ENCODE measurements at places on chromosomes 6 and 20. TPM values are rescaled to one million over a fixed set of nuclear protein-coding genes. Genes with fewer than 3 reads are reported as not detected.

Gene LINC00237
- not detected for total RNA-seq

- H3K27me3 ChIP-seq, result no peaks in the 10 kb centered on the region
- H3K4me1 ChIP-seq, result no peaks in the 10 kb centered on the region
- H3K36me3 ChIP-seq, result no peaks in the 10 kb centered on the region
- DNase-seq, result no peak
- H3K4me3 ChIP-seq, result no peak overlapping the region
- no peak overlapping the region for H3K27ac ChIP-seq
Observed at GRCh38 chr20:30816182-30816645, 441.2 kb upstream of the DEFB115 start.

GRCh38 chr6:30555816-30556065 lies 548 bp downstream of the GNL1 start:
- peaks cover 7% of the 10 kb centered on the region for H3K4me1 ChIP-seq
- peak overlapping the region; percentile 66 for H3K4me3 ChIP-seq
- H3K36me3 ChIP-seq, result no peaks in the 10 kb centered on the region
- no peaks in the 10 kb centered on the region for H3K27me3 ChIP-seq
- peak overlapping the region; percentile 98 for H3K27ac ChIP-seq
- no peak for DNase-seq

- H3K36me3 ChIP-seq, result no peaks in the 10 kb centered on the region
- DNase-seq, result no peak
- H3K4me3 ChIP-seq, result no peak overlapping the region
- H3K27me3 ChIP-seq, result no peaks in the 10 kb centered on the region
Observed at GRCh38 chr6:12265791-12266190, 24.4 kb upstream of the EDN1 start.

DNA sequence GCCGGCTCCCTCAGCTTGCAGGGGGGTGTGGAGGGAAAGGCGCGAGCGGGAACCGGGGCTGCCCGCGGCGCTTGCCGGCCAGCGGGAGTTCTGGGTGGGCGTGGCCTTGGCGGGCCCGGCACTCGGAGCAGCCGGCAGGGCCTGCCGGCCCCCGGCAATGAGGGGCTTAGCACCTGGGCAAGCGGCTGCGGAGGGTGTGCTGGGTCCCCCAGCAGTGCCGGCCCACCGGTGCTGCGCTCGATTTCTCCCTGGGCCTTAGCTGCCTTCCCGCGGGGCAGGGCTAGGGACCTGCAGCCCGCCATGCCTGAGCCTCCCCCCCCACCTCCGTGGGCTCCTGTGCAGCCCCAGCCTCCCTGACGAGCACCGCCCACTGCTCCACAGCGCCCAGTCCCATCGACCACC lies 514.5 kb upstream of the GJE1 start:
- no peak for DNase-seq
- H3K27me3 ChIP-seq, result no peaks in the 10 kb centered on the region
- H3K27ac ChIP-seq, result no peak overlapping the region
- H3K4me3 ChIP-seq, result no peak overlapping the region
- no peaks in the 10 kb centered on the region for H3K4me1 ChIP-seq

- H3K27me3 ChIP-seq, result no peaks in the 10 kb centered on the region
- H3K36me3 ChIP-seq, result no peaks in the 10 kb centered on the region
- H3K4me3 ChIP-seq, result no peak overlapping the region
- no peak for DNase-seq
- peaks cover 14% of the 10 kb centered on the region for H3K4me1 ChIP-seq
- H3K27ac ChIP-seq, result peak overlapping the region; percentile 70
Observed at GRCh38 chr6:169190970-169191369, 62.7 kb downstream of the THBS2 start.

Data from ovary (tissue), 10 donors.